Activated T-helper 9 cell treated with anti-CD3 and anti-CD28 coated beads, Interleukin-2, amount 50 U/mL, for 16 hours (primary cell): ENCODE measurements at places on chromosomes 4 and X.

GRCh38 chr4:125734504-125734903, 419.7 kb downstream of the FAT4 start:
- no peak for DNase-seq

- DNase-seq, result no peak
Measured at GRCh38 chr4:169657470-169658107, 37.2 kb downstream of the CLCN3 start.

DNA sequence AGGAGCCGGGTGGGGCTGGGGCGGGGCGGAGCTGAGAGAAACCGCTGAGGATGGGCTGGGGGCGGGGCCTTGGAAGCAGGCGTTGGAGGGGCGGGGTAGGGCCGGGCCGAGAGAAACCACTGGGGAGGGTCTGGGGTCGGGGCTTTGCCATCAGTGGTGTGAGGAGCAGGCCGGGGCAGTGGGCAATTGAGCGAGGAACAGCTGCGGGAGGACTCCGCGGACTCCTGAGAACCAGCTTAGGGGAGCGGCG, 1.3 kb upstream of the EOLA2 start:
- no peak for DNase-seq

GRCh38 chr4:59772641-59773139, 1427.4 kb upstream of the ADGRL3 start:
- DNase-seq, result no peak

- DNase-seq, result no peak
Measured at GRCh38 chrX:95040104-95040503, 1366.1 kb downstream of the FAM133A start.

- DNase-seq, result no peak
Measured at GRCh38 chr4:176380352-176381157, 60.8 kb downstream of the SPCS3 start.

- no peak for DNase-seq
Measured at GRCh38 chr4:26912810-26913209, 52.2 kb downstream of the STIM2 start.

DNA sequence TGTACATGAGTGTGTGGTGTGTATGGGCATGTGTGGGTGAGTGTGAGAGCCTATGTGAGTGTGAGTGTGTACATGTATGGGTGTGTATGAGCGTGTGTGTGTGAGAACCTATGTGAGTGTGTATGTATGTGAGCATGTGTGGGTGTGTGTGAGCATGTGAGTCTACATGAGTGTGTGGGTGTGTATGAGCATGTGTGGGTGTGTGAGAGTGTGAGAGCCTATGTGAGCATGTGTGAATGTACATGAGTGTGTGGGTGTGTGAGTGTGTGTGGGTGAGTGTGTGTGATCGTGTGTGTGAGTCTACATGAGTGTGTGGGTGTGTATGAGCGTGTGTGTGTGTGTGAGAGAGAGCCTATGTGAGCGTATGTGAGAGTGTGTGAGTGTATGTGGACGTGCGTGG, 205.4 kb upstream of the PSAPL1 start:
- no peak for DNase-seq
